ENCODE measurements at places on chromosomes 12 and 14.

GRCh38 chr12:130754234-130754901, 38.3 kb upstream of the RIMBP2 start:
- DNase-seq: peak; percentile 10

DNA sequence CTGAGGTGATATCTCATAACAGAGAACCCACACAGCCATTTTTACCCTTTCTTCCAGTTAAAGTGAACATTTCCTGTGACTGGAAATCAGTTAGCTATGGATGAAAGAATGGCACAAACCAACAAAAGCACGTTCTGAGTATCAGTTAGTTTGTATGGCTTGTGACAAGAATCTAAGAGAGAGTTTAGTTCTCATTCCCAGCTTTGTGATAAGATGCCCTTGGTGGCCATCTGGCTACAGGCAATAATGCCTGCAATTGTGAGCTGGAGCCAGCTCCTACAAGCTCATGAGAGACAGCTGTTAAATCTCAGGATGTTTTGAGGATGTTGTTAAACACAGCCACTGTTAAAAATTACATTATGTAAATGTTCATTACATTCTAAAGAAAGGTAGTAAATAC, 122.0 kb upstream of the FRMD6 start:
- no peak for DNase-seq

- DNase-seq: peak; percentile 85
Measured at GRCh38 chr12:124517260-124518050, 50.0 kb downstream of the NCOR2 start.

DNA sequence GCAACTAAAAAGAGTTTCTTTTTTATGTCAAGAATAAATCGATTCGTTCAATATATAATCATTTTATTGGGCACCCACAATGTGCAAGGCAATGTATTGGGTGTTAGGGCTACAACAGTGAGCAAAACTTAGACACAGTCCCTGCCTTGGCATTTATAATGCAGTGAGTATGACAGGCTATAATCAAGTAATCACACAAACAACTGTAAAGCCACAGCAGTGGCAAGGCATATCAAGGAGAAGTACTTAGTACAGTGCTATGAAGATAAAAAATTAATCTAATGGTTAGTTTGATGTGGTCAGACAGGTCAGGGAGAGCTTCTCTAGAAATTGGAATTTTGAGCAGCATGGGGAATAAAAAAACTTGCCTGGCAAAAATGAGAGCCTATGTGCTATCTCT, 39.5 kb upstream of the OTOGL start:
- no peak for DNase-seq

GRCh38 chr14:67241411-67242167, at the start of gene PALS1:
TSS of gene PALS1 (plus strand) at chr14:67241435. CDS start at chr14:67279171, 37,736 bp downstream.
- DNase-seq: peak; percentile 64

GRCh38 chr12:79127271-79127751, 262.7 kb downstream of the SYT1 start:
- DNase-seq: no peak

DNA sequence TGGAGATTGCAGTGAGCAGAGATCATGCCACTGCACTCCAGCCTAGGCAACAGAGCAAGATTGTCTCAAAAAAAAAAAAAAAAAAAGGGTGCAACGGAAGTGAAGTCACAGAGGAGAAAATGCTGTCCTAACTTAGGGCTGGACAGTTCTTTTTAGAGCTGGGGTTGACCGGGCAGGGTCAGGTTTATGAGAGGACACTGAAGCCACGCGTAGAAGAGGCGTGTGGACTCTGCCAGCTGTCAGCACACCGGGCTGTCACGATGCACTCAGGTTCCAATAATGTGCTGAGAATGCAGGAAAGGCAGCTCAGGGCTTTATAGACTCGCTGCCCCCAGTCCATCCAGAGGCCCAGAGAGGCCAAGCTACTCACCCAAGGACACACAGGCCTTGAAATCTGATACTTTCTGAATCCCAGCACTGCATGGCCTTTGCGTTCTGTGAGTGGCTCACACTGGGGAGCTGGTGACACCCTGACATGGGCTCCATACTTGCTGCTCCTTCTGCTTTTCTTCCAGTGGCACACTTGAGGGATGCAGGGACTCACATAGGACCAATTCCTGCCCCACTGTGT, 28.9 kb upstream of the SPPL3 start:
- DNase-seq: no peak

DNA sequence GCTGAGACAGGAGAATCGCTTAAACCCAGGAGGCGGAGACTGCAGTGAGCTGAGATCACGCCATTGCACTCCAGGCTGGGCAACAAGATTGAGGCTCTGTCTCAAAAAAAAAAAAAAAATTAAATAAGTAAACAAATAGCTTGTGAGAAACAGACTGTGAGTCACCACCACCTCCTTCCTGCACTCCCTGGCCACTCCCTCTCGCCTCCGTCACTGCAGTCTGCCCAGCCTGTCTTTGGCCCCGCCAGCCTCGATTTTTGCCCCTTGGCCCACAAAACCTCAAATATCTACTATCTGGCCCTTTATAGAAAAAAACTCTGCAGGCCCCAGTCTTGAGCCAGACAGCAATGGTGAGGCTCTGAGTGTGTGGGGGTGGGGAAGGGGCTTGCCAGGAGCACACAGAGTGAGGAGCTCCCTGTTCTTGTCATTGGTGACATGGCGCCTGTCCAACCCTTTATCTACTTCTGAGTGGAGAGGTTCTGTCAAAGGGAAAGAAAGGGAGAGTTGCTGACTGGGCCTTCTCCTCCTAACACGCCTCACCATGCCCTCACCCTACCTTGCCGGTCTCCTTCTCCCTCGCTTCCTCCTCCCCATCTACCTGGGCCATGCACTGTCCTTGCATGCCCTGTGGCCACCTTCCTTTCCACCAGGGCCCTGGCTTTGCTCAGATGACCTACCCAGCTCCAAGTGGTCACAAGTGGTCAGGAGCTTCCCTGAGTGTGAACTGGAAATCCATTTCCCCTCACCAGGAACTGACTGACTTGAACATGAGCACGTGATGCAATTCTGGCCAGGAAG, 22.1 kb downstream of the LGMN start:
- no peak for DNase-seq

- DNase-seq: no peak
Measured at GRCh38 chr12:4133029-4133428, 140.5 kb upstream of the CCND2 start.

DNA sequence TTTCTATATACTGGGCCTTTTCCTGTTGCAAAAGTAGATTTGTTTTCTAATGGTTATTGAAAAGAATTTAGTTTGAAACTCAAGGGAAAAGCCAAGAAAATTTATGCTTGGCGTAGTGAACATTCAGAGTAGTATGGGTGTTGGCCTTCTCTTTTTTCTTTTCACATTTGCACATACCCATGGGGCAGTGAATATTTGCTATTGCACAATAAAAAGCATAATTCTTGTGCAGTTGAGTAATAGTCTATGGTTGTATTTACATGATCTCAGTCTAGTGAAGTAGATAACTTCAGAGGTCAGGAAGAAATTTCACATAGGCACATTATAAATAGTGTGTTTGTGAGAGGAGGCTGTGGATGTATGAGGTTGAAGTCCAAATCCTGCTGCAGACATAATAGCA, 158.1 kb downstream of the FLRT2 start:
- DNase-seq: no peak

DNA sequence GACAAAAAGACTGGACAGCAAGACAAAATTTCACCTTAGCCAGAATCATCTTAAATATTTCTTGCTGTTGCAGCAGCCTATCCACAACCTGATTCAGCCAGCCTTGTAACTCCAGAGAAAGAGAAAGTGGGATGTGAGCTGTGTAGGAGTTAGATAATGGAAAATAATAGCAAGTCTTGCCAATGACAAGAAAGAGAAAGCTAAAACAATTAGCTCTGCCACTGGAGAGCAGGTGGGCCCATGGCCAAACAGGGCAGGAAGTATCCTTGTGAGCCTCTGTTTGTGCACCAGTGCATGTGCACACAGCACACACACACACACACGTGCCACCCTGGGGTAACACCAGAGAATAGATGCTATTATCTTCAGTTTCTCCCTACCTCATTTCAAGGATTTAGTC, 106.0 kb upstream of the CCDC196 start:
- no peak for DNase-seq

DNA sequence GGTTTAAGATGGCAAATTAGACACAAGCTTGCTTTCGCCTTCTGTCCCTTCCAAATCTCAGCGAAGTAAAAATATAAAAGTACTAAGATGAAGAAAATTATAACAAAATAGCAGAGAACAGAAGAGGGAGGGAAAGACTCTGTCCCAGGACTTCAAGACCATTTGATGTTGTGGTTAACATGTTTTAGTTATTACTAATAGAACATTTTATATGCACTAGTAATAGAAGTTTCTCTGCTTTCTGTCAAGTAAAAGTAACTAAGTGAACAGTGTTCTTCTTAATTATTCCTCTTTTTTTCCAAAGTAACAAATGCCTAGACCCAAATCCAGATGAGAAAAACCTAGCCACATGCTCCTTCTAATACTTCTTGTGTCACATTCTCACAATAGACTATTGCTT, 85.1 kb upstream of the DAAM1 start:
- no peak for DNase-seq

- DNase-seq: no peak
Measured at GRCh38 chr14:51431033-51431709, 191.1 kb downstream of the TMX1 start.

- no peak for DNase-seq
Measured at GRCh38 chr14:90168425-90169105, 87.8 kb upstream of the PSMC1 start.

- DNase-seq: no peak
Measured at GRCh38 chr14:92471919-92472318, 41.7 kb upstream of the RIN3 start.

DNA sequence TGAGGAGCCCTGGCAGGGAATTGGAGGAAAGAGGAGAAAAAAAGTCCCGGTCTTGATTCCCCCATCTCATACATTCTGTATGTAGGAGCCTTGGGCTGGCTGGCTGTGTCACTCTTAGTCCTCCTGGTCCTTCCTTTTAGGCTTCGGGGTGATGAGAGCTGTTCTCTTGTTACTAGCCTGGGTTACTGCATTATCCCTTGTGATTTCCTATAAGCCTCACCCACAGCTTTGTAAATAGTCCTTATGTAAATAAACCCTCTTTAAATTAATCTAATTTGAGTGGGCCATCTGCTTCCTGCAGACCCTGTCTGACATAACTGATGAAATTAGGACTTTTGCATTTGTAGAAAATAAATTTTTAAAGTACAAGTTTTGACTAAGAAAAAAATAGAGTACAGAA, 19.2 kb downstream of the DNM1L start:
- DNase-seq: no peak

GRCh38 chr12:67043771-67044170, 225.4 kb upstream of the CAND1 start:
- DNase-seq: no peak

DNA sequence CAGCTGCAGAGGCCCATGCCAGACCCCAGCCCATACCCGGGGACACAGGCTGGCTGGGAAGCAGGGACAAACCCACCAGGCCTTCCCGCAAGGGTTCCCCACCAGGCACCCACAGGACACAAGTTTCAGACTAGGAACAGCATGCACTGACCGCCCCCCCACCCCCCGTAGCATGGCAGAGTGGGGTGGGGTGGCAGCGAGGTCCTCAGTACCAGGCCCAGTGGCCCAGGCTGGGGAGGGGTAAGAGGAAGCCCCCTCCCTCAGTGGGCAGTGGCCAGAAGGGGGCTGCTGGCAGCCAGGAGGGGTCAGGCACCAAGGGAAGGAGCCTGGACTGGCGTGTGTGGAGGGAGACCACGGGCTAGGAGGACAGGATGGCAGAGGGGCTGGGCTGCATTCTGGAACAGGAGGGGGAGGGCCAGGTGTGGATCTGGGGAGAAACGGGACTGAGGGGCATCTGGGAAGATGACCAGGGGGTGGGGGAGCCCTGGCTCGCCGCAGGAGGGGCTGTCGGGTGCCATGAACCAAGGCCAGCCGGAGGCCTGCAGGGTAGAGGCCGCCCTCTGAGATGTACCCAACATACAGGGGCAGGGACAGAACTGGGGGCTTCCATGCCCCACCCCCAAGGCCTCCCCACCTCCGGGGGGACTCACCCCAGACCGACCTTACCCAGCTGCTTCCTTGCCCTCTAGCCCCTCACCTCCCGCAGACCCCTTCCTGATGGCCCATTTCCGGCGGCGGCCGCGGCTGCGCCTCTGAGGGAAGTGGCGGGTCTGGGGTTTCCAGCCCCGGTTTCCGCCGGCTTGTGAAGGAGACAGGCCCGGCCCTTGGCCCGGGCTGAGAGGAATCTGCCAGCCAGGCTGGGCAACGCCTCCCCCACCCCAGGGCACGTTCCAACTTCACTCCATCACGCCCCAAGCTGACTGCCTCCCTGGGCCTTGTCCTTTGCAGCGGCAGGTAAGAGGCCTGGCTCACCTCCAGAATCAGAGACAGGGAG, 5.6 kb upstream of the JAG2 start:
- no peak for DNase-seq

- DNase-seq: no peak
Measured at GRCh38 chr12:20487519-20487918, 119.2 kb downstream of the PDE3A start.

GRCh38 chr14:43249116-43249515, 1258.0 kb downstream of the FSCB start:
- DNase-seq: no peak

- DNase-seq: no peak
Measured at GRCh38 chr12:54959291-54960018, 25.1 kb downstream of the TESPA1 start.
